Sigmoid colon (tissue), 7 donors: ENCODE measurements at places on chromosomes 16 and 17. TPM values are rescaled to one million over a fixed set of nuclear protein-coding genes. Genes with fewer than 3 reads are reported as not detected.

DNA sequence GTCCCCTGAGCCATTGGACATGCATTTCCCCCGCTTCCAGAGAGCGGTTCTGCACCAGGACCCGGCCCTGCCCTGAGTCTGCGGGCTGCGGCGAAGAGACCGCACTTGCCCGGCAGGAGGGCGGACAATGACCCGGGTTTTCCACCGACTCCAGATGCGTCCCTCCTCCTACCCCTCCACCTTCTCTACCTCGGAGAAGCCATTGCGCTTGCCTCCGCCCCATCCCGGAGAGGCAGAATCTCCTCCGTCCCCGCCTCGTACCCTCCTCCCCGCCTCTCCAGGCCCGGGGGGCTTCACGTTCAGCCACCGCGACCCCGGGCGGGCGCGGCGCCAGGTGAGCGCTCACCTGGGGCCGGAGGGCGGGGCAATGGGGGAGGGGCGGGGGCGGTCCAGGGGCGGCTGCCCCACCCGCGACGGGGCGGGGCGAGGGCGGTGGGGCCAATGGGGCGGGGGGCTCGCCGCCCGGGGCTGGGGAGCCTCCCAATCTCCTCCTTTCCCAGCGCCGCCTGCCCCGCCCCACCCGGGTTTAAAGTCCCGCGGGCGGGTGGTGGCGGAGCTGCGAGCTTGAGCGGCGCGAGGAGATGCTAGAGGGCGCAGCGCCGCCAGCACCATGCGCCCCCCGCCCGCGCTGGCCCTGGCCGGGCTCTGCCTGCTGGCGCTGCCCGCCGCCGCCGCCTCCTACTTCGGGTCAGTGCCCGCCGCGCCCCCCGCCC lies at the start of gene WNT9B:
Gene WNT9B (plus strand): TSS at position 555 of the 713 bp plus-strand sequence. CDS start 56 bp downstream, at position 611.
- no peak for DNase-seq

The SYT17 gene
- polyA plus RNA-seq: 2.2 TPM

DNA sequence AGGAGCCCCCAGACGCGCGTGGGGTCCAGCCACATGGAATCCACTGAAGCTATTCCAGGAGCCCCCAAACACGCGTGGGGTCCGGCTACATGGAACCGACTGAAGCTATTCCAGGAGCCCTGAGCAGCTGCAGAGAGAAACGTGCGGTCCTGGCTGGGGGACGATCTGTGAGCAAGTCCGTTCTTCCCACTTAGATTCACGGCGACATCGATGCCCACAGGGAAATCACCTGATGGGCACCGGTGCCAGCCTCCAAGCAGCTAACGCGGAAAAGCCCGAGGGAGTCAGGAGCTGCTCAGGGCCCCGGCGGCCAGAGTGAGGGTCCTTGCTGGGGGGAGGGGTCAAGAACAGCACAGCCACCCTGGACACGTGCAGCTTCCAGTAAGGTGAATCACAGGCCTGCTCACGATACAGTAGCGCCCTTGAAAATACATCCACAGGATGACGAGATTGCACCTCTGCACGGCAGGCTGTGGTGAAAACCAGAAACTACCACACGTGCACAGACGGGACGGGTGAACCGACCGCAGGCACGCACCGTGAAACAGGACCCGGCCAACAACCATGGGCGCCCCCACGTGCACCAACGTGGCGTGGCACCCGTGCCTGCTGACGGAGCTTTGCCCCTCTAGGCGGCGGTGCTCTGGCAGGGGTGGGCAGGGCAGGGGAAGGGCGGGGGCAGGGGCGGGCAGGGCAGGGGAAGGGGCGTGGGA lies 77.7 kb upstream of the GNG13 start:
- DNase-seq: peak; percentile 49

The CHST5 gene
- 18.3 TPM for polyA plus RNA-seq

The GPR139 gene
- polyA plus RNA-seq: not detected

- no peak for DNase-seq
These were observed 14.0 kb downstream of the ERN1 start for GRCh38 chr17:64115822-64116534.

DNA sequence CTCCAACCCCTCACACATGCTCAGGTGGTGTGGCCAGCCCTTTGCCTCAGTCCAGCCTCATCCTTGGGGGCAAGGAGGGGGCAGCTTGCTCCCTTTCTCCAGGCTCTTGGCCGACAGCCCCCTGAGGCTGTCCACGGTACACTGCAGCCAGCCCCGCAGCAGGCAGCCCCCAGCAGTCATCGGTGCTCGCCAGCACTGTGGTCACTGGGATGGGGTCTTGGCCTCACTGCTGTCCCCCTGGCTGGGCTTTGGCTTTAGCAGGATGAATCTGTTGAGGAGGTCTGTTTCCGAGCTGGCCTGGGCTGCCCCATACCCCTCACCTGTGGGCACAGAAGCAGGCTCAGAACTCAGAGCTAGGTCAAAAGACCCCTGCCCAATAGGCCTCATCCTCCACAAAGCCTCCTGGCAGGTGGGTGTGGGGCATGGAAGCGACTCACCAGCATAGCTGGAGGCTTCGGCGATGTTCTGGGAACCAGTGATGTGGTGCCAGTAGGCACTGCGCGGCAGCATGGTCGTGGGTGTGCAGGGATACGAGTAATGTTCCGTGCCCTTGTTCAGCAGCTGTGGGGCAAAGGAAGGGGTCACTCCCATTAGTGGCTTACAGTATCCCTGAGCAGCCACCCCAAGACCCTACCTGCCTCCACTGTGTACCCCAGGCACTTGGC lies 10.8 kb downstream of the POLR2C start:
- no peak for DNase-seq

The PYDC1 gene
- 0.16 TPM for polyA plus RNA-seq

DNA sequence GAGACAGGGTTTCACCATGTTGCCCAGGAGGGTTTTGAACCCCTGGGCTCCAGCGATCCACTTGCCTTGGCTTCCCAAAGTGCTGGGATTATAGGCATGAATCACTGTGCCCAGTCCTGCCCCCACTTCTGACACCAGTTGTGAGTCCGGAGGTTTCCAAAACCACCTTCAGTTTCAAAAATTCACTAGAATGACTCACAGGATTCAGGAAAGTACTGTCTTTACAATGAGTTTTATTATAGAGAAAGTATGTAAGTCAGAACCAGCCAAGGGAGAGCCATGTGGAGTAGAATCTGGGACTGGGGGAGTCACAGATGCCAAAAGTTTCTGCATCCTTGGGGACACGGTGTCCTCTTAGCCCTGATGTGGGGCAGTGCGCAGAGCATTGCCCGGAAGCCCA lies 55.1 kb downstream of the PLD6 start:
- DNase-seq: no peak

GRCh38 chr16:53085369-53085843 lies 30.6 kb downstream of the CHD9 start:
- DNase-seq: no peak

GRCh38 chr17:49687878-49688491 lies 10.1 kb upstream of the SPOP start:
- no peak for DNase-seq

The SLC5A11 gene
- not detected for polyA plus RNA-seq

DNA sequence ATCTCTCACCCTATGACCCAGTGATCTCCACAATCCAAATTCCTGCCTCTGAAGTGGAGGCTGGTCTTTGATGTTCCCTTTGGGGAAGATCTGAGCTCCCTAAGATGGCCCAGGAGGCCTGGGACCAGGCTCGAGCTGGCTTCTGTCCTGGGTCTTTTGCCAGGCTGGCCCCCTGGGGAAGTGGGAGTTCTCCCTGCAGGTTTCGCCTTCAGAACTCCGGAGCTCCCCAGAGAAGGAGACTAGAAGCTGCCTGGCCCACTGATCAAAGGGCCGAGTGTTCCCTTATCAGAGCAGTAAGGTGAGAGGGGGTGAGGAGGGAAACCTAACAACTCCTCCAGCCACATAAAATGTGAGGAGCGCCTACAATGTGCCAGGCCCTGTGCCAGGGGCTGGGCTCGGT lies 147.1 kb downstream of the IRF8 start:
- peak; percentile 54 for DNase-seq

- DNase-seq: no peak
These were observed 242.0 kb downstream of the HS3ST3A1 start for GRCh38 chr17:13359774-13360173.

The OR1A1 gene
- not detected for polyA plus RNA-seq

GRCh38 chr16:77748421-77749005 lies 26.2 kb downstream of the NUDT7 start:
- no peak for DNase-seq

DNA sequence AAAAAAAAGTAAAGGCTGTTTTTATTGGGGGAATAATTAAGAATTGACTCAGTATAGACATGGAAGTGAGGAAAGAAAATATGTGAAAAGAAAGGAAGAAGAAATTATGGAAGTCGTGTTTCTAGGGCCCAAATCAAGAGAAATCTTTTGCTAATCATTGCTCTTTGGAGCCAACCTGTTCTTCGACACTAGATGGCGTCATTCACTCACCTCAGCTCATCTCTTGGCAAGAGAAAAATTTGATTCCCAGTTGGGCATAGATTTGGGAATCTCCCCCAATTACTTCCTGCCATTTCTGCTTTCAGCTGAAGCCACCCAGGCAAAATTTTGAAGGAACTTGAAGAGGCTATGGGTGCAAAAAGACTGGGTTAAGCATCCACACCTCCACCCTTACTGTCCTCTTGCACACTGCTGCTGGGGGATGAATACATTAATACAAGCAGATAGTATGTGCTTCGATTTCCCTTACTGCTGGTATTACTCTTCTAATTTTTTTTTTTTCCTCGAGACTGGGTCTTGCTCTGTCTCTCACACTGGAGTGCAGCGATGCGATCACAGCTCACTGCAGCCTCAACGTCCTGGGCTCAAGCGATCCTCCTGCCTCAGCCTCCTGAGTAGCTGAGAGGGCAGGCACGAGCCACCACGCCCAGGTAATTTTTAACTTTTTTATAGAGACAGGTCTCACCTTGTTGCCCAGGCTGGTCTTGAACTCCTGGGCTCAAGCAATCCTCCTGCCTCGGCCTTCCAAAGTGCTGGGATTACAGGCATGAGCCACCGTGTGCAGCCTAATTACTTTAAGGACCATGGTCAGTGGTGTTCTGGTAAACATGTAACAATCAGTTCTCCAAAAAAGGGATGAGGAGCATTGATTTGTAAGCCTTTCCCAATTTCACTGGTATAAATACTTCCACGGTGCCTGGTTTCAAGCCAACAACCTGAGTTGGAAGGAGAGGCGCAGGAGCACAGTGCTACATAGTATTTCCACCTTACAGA lies 13.5 kb downstream of the PSMD7 start:
- no peak for DNase-seq

DNA sequence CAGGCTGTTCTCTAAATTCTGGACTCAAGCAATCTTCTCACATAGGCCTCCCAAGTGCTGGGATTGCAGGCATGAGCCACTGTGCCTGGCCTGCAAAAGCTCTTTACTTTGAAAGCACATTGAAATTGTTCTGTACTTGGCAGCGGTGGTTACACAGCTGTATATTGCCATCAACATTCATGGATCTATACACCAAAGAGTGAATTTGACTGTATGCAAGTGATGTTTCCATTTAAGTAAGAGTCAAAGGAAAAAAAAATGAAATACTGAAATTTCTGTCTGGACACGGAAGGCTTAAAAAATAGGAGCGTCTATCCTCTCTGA lies 450.6 kb upstream of the PSMD7 start:
- no peak for DNase-seq

GRCh38 chr16:25140459-25140858 lies 28.9 kb downstream of the LCMT1 start:
- no peak for DNase-seq

GRCh38 chr16:50377001-50377400 lies 8.2 kb upstream of the BRD7 start:
- DNase-seq: no peak

GRCh38 chr17:37677021-37677420 lies 33.8 kb upstream of the DDX52 start:
- no peak for DNase-seq

The HSD11B2 gene
- 88.3 TPM for polyA plus RNA-seq

The KRT36 gene
- polyA plus RNA-seq: not detected

The RDM1 gene
- 0.92 TPM for polyA plus RNA-seq

GRCh38 chr17:78127239-78127887 lies 1.2 kb downstream of the TMC6 start:
- peak; percentile 88 for DNase-seq

- no peak for DNase-seq
These were observed 34.1 kb downstream of the GRB2 start for GRCh38 chr17:75371339-75371738.

DNA sequence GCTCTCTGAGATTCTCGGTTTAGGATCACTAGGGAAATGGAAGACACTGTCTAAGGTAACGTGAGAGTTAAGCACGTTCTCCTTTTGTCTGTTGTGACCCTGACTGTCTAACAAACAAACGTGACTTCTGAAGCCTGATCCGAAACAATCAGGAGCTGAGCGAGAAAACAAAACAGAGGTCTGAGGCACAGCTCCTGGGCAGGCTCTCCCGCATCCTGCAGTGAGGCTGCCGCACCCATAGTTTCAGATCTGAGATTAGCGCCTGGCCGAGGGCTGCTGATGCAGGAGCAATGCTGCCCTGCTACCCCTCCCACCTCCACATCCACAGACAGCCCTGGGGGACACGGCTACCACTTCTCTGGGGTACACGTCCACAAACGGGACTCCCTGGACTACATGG lies 46.7 kb downstream of the RNF157 start:
- no peak for DNase-seq

- no peak for DNase-seq
These were observed 7.3 kb downstream of the TNRC6A start for GRCh38 chr16:24736758-24737157.

The TAT gene
- polyA plus RNA-seq: 1.2 TPM
